ENCODE measurements at places on chromosomes 5 and 9. TPM values are rescaled to one million over a fixed set of nuclear protein-coding genes. Genes with fewer than 3 reads are reported as not detected.

- DNase-seq: no peak
These were observed 31.9 kb downstream of the FAM219A start for GRCh38 chr9:34426347-34427074.

DNA sequence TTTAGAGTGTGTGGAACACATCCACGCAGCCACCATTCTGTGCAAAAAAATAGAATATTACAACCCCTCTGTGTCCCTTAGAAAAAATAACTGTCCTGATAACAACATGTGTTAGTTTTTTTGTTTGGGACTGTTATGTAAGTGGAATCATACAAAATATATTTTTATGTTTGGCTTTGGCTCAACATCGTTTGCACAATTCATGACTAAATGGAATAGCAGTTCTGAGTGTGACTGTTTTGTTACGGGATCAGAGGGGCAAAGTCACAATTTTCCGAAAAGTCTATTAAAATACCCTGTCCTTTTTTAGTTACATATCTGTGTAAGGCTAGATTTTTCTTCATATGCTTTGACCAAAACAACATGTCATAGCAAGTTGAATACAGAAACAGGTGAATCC, 12.8 kb downstream of the MTREX start:
- DNase-seq: no peak

DNA sequence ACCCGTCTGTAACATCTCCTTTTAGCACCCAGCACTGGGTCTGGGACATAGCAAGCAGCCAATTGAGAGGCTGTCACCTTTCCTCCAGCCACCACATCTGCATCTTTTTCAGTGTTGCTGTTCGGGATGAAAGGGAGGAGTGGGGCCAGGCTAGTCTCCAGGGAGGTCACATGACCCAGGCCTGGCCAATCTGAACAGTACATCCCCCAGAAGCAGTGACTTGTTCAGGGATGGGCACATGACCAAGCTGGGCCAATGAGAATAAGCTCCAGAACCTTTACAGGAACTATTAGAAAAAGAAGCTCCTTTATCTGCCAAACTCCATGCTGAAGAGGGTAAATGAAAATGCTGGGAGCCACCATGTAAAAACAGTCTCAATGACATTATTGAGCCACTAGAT, 359.0 kb downstream of the SLIT3 start:
- DNase-seq: no peak

DNA sequence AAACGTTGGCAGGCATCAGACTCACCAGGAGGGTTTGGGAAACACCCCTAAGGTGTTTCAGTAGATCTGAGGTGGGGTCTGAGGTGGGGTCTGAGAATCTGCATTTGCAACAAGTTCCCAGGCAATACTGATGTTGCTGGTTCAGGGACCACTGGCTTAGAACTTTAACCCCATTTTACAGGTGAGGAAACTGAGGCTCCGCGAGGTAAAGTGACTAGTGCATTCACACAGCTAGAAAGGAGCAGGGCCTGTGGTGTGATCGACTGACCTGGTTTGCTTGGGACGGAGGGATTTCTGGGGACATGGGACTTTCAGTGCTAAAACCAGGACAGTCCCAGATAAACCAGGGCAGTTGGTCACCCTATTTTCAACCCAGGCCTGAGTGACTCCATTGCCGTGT, 81.4 kb upstream of the ZNF618 start:
- no peak for DNase-seq

DNA sequence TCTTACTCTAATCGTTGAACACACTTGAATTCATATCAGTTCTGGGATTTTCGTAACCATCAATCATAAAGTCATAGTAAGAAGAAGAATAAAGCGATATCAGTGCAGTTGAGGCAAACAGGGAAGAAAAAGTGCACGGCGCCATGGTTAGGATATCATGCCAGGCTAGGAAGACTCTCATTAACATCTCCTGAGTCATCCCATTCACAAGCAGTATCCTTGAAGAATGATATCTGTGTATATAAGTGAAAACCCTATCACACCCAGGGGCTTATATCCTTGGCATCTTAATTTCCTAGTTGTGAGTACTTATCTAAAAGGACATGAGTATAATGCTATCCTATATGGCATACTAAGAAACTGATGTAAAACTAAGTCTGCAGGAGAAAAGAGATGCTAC, 38.6 kb downstream of the NFIB start:
- no peak for DNase-seq

GRCh38 chr5:167816354-167816753, 475.1 kb upstream of the WWC1 start:
- no peak for DNase-seq

DNA sequence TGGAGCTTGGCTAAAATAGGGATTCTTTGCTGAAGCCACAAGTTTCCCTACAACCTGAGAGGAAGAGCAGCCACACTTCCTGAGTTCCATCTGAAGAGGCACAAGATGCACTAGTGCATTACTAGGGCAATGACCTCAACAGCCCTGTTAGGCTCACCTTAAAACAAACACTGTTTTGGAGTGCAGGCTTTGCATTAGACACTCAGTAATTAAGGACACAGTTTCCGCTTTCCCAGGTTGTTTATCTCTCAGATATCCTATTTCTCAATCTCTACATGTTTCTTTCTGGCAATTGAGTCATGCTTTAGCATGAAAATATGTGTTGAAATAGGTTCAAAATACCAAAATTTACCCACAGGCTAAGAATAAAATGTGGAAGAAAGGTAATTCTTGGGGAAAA, 34.2 kb downstream of the EMB start:
- DNase-seq: no peak

- DNase-seq: no peak
These were observed 16.9 kb upstream of the ZNF366 start for GRCh38 chr5:72523960-72524582.

GRCh38 chr5:81825237-81825636, 74.3 kb upstream of the SSBP2 start:
- DNase-seq: no peak

DNA sequence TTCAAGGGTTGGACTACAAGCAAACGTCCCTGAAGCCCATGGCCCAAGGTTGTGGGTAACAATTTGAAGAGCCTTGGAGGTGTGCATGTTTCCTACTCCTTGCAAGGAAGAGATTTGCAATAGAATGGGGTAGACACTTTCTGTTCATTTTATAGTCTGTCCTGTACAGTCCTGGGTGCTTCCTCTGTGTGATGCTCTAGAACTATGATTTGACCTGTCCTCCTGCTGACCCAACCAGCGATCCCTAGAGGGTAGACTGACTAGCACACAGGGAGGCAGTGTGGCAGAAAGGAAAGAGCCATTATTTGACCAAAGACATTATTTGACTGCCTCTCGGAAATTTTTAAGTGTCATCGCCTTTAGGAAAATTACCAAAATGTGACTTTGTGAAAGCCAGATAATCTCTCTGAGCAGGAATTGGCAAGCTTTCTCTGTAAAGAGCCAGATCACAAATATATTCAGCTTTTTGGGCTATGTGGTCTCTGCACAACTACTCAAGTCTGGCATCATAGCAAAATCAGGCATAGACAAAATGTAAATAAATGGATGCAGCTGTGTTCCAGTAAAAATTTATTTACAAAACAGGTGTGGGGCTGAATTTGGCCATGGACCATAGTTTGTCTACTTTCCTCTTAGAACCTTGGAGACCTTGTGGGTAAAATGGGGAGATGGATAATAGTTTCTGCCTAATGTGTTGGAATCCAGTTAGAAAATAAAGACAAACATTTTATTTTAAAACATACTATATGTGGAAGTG, 106.8 kb downstream of the DMRT2 start:
- no peak for DNase-seq

DNA sequence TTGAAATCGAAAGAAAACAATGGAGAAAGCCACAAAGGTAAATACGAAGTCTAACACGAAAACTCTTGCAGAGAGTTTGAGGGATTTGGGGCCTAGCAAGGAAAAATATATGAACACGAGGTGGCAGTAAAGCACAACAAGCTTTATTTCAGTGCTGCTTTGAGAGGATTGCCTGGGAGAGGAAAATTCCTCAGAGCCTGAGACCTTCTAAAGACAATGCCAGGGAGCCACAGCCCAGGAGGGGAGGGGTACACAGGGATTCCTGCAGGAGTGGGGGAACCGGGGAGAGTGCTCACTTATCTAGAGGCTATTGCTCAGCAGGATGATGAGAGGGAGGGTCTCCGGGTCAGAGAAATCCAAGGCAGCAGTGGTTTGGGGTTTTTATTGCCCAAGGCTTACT, 134.9 kb upstream of the ADCY2 start:
- no peak for DNase-seq

DNA sequence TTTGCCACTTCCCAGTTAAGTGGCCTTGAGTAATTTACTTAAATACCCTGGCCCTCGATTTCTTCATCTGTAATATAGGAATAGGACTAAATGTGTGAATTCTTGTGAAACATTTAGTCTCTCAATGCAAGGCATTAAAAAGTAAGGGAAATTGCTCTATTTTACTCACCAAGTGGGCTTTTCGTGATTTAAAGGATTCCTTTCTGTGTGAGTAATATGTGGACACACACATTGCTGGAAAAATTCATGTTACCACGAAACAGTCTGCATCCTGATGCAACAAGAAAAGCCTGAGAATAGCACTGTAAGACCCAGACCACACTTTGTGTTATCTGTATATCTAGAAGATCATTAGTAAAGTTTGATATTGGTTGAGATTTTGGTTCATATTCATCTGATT, 1243.0 kb upstream of the CDH9 start:
- DNase-seq: no peak

DNA sequence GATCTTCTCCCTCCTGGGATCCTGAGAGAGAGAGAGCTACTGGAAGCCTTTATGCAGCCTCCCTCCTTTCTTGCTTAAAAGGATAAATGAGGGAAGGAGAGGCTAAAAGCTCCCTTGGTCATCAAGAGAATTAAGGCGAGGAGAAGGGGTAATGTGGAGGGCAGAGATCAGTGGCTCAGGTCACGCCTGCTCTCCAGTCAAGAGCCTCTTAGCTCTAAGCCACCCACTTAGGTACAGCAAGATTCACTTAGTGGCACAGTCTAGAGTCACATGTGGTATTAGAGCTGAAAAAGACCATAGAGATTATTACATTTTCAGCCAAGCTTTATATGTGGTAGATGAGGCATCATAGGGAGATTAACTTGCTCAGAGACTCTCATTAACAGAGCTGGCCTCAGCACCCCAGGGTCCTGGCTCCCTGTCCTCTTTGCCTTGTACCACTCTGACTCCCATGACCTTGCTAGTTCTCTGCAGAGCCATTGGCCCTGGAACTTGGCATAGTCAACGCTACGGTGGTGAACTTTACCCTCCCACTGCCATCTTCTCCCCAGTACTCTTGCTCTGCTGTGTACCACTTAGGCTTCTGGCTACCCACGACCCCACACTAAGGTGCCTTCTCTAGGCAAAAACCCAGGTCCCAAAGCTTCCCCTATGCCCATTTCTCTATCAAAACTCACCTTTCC, 37.6 kb downstream of the MFAP3 start:
- no peak for DNase-seq

DNA sequence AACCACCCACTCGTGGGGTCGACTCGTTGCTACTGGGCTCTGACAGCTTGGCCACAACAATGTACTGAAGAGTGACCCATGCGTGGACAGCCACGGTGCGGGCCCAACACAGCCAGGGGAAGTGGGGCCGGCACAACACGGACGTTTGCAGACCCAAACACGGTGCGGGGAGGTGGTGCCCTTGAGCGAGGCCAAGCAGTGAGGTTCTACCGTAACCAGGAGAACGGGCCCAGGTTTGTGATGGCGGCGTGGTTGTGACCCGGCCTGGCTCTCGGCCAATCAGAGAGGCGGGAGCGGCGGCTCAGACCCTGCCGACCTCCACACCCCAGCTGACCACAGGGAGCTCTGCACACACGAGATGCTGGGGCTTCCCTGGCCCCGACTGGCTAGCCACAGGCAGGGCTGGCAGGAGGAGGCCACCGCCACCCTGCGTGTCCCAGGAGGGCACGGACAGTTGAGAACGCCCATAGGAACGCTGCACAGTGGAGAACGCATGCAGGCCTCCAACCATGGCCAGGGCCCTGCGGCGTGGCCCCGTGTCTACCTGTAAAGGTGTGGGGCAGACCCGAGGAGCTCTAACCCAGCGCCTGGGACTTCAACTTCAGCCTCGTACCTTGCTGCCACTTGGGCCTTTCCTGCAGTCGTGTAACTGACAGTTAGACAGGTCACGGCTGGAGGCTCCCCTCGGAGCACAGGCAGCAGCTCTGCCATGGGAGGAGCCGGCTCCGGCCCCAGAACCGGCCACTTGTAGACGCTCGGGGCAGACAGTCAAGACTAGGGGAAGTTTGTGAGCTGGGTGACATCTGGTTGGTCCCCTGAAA, 13.7 kb downstream of the BRD3 start:
- DNase-seq: no peak

DNA sequence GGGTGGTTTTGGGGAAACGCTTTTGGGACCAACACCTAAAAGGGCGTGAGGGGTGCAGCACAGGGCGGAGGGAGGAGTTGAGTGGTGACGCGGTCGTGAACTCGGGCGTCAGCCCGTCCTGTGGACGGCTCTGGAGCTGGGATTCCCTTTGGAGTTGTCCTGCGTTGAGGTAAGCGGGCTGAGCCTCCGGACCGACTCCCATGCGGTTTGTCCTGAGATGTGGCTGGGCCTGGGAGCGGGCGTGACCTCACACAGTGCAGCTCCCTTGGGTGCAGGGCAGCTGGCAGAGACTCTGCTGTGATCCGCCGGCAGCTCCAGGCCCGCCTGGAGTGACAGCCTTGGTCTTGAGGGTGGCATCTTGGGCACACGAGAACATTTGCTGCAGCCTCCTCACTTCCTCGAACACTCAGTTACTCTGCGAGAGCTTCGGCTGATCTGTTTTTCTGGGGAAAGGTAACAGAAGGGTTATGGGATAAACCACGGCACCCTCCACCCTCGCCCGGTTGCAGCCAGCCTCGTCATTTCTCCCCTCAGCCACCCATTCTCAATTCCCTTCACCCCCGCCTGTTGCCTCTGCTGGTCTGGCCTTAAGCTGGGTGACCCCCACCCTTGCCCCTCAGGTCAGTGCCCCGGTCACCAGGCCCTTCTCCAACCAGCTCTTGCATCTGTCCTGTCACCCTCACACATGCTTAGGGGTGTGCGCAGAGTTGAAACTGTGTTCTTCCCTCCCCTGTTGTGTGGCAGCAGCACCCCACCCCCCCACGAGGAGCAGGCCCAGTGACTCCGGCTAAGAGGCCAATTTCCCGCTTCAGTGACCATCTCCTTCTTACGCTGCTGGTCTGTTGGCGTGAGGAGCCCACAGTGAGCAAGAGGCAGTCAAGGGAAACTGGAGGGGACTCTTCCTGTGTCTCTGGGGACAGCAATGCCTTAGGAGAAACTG, 94.2 kb upstream of the COL5A1 start:
- DNase-seq: no peak

FREM1 gene
- not detected for total RNA-seq

PCDHA9 gene
- not detected for total RNA-seq

PRR7 gene
- total RNA-seq: 5.3 TPM

PJA2 gene
- 58.7 TPM for total RNA-seq

PRR16 gene
- total RNA-seq: not detected

PARP8 gene
- 100 TPM for total RNA-seq

SGCD gene
- not detected for total RNA-seq

MFAP3 gene
- total RNA-seq: 26.3 TPM

ARL14EPL gene
- total RNA-seq: not detected

IFNA21 gene
- total RNA-seq: not detected

MSMP gene
- not detected for total RNA-seq

SOHLH1 gene
- not detected for total RNA-seq
